NCI-H2081 treated with DMSO at 0.1 percent for 48 hours (cell line): ENCODE measurements at places on chromosomes 1 and 21.

- DNase-seq = no peak
Measured at GRCh38 chr1:218030846-218031245, 254.2 kb upstream of the RRP15 start.

DNA sequence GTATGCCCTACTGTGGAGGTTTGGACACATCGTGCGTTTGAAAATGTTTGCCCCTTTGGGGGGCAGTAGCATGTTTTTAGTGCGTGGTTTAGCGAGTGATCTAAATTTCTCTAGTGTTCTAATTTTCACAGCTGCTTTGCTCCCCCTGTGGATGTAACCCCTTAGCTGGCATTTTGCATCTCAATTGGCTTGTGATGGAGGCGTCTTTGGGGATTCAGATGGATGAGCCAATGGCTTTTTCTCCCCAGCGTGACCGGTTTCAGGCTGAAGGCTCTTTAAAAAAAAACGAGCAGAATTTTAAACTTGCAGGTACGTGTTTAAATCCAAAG, 836 bp downstream of the CDC7 start:
- peak; percentile 59 for DNase-seq

DNA sequence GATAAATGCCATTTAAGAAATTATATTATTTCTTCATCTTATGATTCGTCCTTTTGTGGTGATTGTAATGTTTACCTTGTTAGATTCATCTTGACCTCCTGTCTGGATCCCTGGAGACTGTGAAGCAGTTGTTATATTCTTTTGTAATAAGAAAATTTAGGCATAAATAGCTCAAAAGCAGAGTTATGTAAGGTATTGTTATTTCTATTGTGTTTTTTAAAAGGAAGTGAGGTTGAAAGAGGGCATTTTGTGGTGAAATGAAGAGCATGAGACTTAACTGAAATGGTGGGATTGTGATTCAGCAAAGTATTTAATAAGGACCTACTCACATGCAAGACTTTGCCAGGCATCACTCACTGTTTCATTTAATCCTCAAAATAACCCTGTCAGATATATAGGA, 104.0 kb downstream of the PDE4B start:
- DNase-seq = no peak

- DNase-seq = no peak
Measured at GRCh38 chr1:219665089-219665488, 52.2 kb upstream of the ZC3H11B start.

DNA sequence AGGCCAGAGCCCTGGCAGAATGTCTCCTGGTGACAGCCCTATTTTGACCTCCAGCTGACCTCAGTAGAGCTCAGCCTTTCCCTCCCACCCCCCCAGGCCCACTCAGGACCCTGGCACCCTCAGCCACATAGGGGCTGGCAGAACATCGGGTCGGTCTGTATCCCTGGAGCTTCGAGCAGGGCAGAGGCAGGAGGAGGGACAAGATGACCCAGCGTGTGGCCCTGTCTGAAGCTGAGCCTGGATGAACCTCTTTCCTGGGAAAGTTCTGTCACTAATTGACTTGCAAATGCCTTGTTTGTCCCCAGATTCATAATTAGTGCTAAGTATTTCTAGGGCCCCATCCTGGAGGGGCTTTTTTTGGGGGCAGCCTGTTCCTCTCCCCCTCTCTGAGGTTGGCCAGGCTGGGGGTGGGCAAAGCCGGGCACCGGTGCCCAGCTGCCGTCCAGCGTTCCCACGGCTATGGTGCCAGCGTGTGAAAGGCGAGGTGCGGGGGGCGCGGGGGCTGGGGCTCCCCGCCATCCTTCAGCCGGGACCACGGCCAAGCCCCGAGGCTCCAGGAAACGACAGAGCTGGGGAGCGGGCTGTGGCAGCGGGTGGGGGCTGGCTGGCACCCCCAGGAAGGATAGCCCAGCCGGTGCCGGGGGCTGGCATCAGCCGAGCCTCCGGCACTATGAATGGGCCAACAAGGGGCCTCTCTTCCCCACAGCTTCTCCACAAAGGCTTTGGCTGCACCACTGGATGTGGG, 31.4 kb downstream of the RHBG start:
- no peak for DNase-seq

DNA sequence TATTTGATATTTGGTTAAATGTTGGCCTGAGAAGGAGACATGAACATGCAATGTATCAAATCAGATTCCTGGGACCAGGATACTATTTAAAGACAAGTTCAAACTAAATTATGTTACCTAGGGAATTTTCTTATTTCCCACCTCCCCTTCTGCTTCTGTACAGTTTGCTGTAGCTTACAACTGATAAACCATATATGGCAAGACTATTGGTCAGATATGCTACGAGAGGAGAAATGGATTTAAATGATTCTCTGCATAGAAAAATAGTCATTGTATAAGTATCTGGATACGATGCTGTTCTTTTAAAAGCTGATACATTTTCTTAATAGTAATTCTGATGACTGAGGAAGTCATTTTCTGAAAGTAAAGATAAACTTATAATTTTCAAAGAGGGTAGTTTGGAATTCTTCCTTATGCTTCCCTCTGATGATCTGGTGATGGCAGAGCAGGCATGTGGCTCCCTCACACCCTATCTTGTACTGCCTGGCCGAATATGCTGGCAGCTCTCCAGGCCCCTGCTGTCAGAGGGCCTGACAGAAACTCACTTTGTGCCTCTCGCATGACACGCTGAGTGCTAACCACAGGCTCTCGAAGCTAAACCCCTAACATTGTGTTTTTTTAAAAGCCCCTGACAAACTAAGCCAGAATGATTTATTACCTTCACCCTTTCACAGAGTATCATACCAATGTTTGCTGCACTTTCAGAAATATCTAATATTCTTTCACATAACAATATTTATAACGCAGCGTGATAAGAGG, 19.4 kb downstream of the RRP15 start:
- DNase-seq = peak; percentile 76

DNA sequence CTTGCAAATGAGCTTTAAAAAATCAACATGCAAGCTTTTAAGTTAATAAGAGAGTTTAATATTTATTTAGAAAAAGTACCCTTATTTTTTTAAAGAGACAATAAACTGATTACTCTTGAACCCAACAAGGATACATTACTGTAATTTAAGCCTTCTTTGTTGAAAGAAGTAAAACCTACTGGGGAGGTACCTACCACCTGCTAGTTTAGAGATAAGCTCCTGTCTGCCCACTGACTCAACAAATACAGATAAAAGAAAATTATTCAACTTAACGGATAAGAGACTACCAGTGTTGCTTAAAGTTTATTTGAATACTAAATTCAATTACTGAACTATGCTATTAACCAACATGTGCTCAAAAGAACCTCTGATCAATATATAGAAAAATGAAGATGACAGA, 23.1 kb downstream of the USP24 start:
- DNase-seq = no peak

GRCh38 chr1:47587891-47588582, 150.2 kb downstream of the FOXD2 start:
- DNase-seq = no peak

GRCh38 chr21:43609501-43610340, 49.6 kb downstream of the HSF2BP start:
- DNase-seq = peak; percentile 74

GRCh38 chr1:232978091-232978634, 27.8 kb downstream of the NTPCR start:
- DNase-seq = no peak

DNA sequence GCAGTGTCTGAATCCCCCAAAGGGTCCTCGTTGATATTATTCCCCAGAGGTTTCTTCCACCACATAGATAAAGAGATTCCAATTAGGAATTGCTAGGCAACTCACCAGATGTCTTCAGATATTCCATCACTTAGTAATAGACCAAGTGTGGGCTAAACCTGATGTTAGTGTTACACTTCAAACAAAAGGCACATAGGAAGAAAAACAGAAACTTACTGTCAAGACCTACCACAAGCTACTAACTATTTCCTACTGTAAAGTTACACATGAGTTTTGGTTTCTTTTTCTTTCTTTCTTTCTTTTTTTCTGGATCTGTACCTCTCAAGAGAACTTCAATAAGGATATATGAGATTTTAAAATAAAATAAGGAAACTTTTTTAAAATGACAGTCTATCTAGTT, 879.1 kb upstream of the NEGR1 start:
- DNase-seq = no peak

GRCh38 chr1:114081437-114082303, 72.0 kb downstream of the SYT6 start:
- DNase-seq = no peak

DNA sequence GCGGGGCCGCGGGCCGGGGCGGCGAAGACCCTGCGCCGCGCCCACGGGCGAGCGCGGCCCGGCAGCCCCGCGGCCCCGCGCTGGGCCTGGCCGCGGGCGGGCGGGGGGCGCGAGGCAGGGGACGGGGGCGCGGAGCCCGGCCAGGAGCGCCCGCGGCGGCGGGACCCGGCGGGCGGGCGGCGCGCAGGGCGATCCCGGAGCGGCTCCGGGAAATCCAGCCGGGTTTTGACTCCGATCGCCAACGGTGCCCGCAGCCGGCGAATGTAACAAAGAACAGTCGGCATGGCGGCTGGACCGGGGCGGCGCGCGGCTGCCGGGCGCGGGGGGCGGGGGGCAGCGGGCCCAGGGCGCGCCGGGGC, 334 bp downstream of the PRDM15 start:
- no peak for DNase-seq

- DNase-seq = no peak
Measured at GRCh38 chr1:47684518-47684917, 246.7 kb downstream of the FOXD2 start.

DNA sequence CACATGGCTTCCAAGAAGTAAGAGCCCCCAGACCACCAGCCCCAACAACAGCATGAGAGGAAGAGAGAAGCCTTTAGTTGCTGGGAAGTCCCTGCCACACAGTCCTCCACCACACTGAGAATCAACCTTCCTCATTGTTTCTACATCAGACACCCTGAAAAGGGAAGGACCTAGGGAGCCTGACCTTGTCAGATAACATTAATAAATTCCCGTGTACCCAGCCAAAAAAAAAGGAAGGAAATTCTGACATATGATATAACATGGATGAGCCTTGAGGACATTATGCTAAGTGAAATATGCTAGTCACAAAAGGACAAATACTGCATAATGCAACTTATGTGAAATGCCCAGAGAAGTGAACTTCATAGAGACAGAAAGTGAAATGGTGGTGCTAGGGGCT, 65.6 kb upstream of the ARHGAP29 start:
- DNase-seq = no peak

DNA sequence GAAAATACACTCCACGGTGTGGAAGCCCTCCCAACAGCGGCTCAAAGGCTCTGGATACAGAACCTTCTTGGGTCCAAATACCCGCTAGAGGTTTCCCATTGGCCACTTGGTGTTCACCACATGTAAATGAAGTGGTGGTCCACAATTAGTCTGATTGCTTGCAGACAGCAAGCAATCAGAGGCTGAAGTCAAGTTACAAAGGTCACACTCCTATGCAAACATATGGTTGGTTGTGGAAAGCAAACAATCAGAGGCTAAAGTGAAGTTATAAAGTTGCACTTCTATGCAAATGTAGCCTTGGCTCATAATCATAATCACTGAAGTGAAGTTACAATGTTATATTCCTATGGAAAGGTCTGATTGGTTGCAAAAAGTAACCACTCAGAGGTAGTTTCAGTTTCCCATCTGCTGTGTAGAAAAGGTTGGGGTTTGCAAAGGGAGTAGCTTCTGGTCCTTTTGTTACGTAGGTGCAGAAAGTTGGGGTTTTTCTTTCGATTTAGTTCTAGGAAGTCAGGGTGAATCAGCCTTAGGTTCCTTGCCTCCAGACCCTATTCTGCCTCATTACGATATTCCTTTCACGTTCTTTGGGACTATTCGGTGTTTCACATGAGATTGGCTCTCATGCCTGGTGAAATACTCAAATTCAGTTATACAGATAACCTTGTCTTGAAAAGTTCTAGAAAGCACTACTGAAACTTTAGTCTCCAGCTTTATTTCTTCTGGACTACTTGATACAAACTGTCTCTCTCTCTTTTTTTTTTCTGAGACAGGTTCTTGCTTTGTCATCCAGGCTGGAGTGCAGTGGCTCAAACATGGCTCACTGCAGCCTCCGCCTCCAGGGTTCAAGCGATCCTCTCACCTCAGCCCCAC, 36.7 kb upstream of the MTF2 start:
- DNase-seq = no peak

DNA sequence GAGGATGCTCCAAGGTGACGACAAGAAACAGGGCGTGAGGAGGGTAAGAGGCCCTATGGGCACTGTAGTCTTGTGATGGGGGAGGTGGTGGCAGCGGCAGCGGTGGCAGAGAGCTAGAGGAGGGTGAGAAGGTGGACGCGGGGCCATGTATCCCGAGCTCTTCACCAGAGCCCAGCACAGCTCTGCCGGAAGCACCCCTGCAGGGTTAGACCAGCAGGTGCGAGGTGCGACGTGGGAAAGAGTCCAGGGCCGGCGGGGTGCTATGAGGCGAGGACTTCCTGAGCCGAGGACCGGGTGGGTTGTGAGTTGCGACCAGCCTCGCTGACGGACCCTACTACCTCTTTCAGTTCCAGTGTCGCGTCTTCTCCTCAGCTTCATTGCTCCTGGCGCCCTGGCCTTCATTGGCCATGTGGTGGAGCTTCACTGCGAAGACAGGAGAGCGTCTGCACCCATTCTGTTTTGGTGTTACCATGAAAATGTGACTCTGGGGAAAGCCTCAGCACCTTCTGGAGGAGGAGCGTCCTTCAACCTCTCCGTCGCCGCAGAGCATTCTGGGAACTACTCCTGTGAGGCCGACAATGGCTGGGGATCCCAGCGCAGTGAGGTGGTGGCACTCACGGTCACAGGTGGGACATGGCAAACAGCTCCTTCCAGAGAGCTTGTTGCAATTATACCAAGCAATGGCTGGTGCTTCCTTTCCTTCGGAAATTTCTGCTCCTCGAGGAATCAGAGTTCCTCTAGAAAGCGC, 67.9 kb upstream of the KIRREL1 start:
- no peak for DNase-seq

- no peak for DNase-seq
Measured at GRCh38 chr1:227793948-227794816, 21.3 kb upstream of the PRSS38 start.

- DNase-seq = no peak
Measured at GRCh38 chr1:72892461-72892860, 610.1 kb upstream of the NEGR1 start.

DNA sequence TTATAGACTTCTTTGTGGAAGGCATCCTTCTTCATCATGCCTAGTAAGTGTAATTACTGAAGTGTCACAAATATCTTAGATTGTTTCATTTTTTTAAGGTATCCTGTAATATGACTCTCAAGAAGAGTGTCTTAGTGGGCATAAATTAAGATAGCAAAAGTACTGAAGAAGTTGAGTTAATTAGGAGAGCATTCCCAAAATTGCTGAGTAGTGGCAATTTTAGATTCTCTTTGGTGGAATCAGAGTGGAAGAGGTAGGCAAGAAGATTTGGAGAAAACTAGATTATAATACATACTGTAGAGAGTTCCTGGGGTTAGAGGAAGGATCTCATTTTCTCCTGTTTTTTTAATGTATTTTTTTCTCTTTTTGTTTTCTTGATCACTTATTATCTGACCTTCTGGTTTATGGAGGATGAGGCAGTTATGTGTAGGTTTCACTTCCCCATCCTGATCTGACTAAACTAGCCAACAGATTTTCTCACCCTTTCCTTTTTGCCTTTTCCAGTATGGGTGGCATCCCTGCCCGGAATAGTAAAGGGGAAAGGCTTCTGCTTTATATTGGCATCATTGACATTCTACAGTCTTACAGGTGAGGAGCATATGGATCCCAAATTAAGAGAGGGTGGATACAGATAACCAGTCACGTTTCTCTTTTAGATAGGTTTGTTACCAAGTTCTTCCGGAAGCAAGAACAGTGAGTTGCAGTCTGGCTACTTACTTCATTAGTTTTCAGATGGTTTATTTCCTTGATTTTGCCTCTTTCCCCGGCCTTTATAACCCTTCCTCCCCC, 16.7 kb upstream of the PSMD4 start:
- DNase-seq = no peak

- no peak for DNase-seq
Measured at GRCh38 chr1:22780696-22781095, 70.1 kb downstream of the EPHB2 start.

- no peak for DNase-seq
Measured at GRCh38 chr1:112878321-112878720, 77.7 kb downstream of the SLC16A1 start.
